Fibroblast of the aortic adventitia (primary cell): ENCODE measurements at places on chromosomes 2 and 18. TPM values are rescaled to one million over a fixed set of nuclear protein-coding genes. Genes with fewer than 3 reads are reported as not detected.

- peak; percentile 6 for DNase-seq
These were observed 504.9 kb downstream of the CCDC85A start for GRCh38 chr2:56688661-56689060.

DNA sequence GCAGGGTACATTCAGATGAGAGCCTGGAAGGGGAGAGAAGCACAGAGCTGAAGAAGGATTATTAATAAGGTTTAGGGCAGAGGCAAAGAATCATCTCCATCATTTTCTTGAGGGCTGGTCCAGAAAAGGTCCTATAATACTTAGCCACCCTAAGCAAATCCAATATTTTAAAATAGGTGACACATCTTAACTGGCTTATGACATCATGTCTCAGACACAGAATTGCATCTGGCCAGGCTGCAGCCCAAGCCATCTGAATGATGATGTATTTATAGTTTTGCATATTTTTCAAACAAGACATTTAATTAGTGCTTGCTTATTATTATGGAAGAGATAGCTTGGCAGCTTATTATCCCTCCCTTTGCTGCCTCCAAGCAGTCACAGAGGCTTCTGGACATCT is 571.3 kb downstream of the SUCLG1 start:
- no peak for DNase-seq

GRCh38 chr2:44093970-44094369 is 74.7 kb upstream of the PPM1B start:
- no peak for DNase-seq

DNA sequence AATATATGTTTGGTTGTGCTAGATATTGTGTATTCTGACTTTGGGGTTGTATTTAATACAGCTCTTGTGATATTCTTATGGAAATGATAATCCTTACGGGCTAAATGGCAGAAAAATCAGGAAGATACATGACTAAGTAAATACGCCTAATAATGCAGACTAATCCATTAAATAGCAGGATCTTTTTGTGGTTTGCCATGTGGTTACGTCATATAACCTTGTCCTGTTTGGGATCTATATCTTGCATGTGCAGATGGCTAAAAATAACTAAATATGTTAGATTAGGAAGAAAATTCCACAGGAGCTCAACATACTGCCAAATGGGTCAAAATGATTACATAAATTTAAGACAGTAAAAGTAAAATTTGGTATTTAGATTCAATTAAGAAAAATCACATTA is 83.0 kb downstream of the NEB start:
- no peak for DNase-seq

The FOXD4L1 gene
- total RNA-seq: 0.09 and 0.16 TPM in 2 replicates

The ZNF638 gene
- 123 and 280 TPM in 2 replicates for total RNA-seq
